ENCODE measurements at places on chromosomes 1 and 21. TPM values are rescaled to one million over a fixed set of nuclear protein-coding genes. Genes with fewer than 3 reads are reported as not detected.

Gene PLPPR4
- total RNA-seq = 39.2 TPM

Gene S100A2
- total RNA-seq = 2.3 TPM

Gene UMODL1
- total RNA-seq = 0.16 TPM

Gene HSD11B1
- 0.77 TPM for total RNA-seq

Gene COL11A1
- 239 TPM for total RNA-seq

Gene FAM163A
- total RNA-seq = 1.3 TPM

Gene S100A16
- 39.4 TPM for total RNA-seq

Gene PERM1
- 1.3 TPM for total RNA-seq

Gene LEFTY2
- total RNA-seq = 4.2 TPM

Gene FMO5
- total RNA-seq = 2.2 TPM

Gene ZMYND12
- total RNA-seq = 4.6 TPM

Data from camera-type eye (tissue), 1 donor.